Uterus (tissue), 4 donors: ENCODE measurements at places on chromosomes 7 and 10. TPM values are rescaled to one million over a fixed set of nuclear protein-coding genes. Genes with fewer than 3 reads are reported as not detected.
A peak's percentile ranks its signal among the peaks of the same experiment; 100 is the strongest.

GRCh38 chr10:59625721-59626522 is 83.7 kb downstream of the SLC16A9 start:
- peak; percentile 61 for DNase-seq

DNA sequence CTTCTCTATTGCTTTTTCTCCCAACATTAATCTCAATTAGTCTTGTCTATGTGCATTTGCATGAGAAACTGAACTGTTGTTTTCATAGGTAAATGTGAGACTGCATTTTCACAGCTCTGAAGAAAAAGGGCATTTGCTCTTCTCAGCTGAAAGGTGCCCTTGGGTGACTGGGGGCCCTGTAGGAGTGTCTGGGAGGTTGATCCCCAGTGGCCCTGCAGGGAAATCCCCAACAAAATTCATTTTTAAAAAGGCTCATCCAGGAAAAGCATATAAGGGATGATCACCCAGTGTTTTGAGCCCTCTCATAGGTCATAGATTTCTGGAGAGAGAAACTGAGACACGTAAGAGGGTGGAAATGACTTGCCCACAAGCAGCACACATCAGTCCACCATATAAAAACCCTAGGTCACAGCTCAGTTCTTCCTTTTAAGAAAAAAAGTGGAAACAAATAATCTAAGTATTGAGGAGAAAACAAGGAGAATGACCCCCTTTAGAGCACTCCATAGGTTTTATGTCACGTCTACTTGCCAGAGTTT is 190.3 kb upstream of the AHR start:
- DNase-seq: no peak

GRCh38 chr10:1266033-1266802 is 210.0 kb downstream of the WDR37 start:
- DNase-seq: no peak

DNA sequence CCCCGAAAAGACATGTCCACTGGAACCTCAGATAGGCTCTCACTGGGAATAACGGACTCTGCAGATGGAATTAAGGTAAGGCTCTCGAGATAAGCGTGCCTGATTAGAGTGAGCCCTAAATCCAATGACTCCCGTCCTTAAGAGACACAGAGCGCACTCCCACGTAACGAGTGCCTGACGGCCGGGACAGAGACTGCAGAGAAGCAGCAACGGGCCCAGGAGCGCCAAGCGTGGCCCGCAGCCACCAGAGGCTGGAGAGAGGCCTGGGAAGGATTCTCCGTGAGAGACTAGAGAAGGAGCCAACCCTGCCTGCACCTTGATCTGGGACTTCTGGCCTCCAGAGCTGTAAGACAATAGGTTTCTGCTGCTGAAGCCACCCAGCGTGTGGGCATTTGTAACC is 20.0 kb upstream of the TNRC18 start:
- DNase-seq: no peak

GRCh38 chr7:43377196-43377960 is 205.5 kb upstream of the STK17A start:
- no peak for DNase-seq

- no peak for DNase-seq
Measured at GRCh38 chr7:151642746-151643145, 123.1 kb upstream of the RHEB start.

GRCh38 chr10:115882021-115882420 is 391.0 kb downstream of the GFRA1 start:
- no peak for DNase-seq

DNA sequence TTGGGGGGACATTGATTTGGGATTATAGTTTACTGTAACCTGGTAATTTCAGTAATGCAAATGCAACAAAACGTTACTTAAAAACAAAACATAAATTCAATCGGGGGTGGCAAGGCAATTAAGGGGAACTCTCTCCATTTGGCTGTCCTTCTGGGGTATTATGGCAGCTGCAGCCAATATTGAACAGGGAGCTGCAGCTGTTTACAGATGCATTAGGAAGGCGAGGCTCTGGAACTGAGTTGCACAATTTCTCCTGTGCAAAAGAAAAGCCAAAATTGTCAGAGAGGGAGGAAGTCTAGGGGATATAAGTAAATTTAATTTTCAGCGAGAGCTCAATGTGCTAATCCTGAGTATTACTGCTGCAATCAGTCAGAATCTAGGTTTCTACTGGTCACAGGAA is 36.1 kb downstream of the NEUROD6 start:
- no peak for DNase-seq

DNA sequence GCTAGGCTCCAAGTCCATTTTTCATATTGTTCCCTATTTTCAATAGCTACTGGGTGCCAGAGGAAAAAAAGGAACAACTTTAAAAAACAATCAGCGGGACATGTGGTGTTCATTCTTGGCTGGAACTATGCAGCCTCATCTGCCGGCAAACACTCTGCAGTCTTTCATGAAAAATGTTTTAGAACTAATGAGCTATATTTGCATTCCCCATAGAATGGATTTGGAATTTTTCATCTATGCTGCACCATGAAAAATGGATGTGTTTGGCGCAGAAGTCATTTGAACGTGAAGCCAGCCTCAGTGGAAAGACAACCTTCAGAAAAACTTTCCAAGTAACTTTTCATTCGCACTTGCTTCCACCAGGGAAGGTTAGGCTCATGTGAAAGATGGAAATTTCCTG is 270.5 kb downstream of the SKAP2 start:
- no peak for DNase-seq

DNA sequence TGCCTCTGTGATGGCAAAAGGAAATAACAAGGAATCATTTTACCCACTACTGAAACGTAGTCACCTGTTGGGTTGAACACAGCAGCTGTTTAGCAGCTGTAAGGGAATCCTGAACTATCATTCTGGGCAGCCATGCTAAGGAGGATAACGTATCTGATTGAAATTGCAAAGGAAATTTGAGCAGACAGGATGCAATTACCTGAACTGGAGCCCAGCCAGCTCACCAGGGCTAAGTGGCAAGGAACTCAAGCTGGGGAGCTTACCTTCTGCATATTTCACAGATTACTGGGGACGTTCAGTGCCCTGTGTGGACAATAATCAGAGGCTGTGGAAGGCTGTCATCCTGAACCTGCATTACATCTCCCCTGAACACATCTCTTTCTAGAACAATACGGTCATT is 650.5 kb downstream of the SORCS3 start:
- no peak for DNase-seq

DNA sequence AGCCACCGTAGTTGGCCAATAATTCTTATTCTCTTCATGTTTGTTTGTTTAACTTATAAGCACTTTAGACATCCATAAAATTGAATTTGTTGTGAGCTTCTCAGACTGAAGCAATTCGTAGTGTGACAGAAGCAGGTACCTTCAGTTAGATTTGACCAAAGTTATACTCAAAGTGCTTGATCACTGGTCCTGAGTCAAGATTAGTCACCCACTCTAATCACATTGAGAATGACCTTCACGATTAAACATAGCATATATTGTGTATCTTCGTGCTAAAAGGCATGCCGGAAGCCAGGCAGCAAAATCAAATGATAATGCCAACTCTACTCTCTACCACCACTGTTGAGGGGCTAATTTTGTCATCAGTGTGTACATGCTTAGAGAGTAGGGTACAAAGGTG is 763.7 kb upstream of the MBL2 start:
- DNase-seq: no peak

GRCh38 chr10:26326851-26327250 is 110.3 kb downstream of the GAD2 start:
- no peak for DNase-seq

DNA sequence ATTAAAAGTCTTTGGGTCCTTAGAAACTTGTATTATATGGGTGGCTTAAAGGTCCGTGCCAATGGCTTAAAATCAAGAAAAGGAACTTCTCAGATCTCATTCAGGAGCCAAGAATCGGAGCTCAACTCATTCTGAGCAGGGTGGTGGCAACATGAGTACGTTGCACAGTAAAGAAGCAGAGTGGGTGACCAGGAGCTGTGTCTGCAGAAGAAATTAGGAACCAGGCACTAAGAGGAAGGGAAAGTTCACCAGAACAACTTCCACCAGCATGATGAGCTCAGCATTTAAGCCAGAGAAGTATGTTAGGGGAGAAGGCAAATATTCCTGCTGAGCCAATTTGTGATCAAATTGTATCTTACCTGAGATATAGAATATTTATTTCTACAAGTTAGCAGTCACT is 236.0 kb upstream of the NRP1 start:
- no peak for DNase-seq

- no peak for DNase-seq
Measured at GRCh38 chr7:138030679-138031351, 28.9 kb upstream of the CREB3L2 start.

GRCh38 chr10:90096196-90096595 is 394.8 kb downstream of the KIF20B start:
- no peak for DNase-seq

DNA sequence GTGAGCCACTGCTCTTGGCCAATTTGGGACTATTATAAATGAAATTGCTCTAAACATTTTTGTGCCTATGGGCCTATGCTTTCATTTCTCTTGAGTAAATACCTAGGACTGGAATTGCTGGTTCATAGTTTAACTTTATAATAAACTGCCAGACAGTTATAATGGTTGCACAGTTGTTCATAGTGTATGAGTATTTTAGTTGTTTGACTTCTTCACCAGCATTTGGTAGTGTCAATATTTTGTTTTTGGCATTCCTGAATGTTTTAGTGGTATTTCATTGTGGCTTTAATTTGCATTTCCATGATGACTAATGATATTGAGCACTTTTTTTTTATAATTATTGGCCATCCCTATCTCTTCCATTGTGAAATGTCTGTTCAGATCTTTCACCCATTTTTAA is 29.5 kb downstream of the PLEKHA8 start:
- no peak for DNase-seq

DNA sequence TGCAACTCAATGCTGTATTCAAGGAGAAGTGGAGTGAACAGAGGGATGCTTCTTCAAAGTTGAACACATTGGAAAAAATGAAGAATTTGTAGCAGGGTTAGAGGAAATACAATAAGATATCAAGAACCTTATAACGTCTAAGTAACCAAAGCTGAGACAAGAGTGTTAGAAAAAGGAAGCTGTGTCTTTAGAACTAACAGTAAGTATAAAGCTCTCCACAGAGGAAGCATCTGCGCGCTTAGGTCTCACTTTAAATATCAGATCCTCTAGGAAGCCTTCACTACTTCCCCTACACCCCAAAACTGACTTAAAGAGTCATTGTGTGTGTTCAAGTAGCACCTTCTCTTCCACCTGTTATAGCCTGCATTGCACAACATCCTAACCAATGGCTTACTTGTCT is 43.0 kb downstream of the CH25H start:
- DNase-seq: no peak

GRCh38 chr7:36615852-36616540 is 108.3 kb downstream of the AOAH start:
- no peak for DNase-seq

GRCh38 chr10:114538181-114538906 is 119.7 kb downstream of the ABLIM1 start:
- DNase-seq: no peak

DNA sequence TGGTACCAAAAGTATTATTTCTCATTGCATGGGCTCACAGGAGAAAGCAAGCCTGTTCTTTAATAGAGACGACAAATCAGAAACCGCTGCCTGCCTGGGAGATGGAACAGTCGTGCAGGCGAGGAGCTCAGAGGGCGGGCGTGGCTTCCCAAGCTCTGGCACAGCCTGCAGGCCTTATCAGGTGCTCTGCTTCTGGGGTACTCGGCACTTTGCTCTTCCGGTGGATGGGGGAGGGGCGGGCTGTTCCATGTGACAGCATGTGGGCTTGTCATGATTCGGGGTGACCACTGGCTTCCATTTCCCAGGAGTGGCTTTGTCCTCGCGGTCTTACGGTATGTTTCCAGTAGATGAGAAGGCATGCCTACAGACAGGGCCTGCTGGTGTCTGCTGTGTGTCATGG is 228.6 kb downstream of the MGMT start:
- no peak for DNase-seq

- DNase-seq: no peak
Measured at GRCh38 chr7:42198974-42199668, 37.9 kb downstream of the GLI3 start.

- DNase-seq: peak; percentile 15
Measured at GRCh38 chr10:110841767-110842267, 29.9 kb upstream of the PDCD4 start.

DNA sequence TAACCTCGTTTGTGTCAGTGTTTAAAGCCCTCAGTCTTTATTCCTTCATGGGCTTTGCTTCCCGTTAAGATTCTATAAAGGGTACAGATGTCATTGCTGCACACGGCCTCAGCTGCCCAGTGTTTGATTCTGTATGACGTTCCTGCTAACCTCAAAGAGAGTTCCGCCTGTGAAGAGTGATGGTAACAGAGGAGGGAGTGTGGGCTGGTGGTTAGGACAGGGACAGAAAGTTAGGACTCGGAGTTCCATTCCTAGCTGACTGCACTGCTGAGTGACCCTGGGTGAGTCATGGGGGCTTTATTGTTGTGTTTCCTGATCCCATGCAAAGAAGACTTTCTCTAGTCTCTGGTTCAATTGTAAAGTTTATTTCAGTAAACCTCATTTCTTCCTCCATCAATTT is 227.1 kb downstream of the DYNC1I1 start:
- DNase-seq: no peak

DNA sequence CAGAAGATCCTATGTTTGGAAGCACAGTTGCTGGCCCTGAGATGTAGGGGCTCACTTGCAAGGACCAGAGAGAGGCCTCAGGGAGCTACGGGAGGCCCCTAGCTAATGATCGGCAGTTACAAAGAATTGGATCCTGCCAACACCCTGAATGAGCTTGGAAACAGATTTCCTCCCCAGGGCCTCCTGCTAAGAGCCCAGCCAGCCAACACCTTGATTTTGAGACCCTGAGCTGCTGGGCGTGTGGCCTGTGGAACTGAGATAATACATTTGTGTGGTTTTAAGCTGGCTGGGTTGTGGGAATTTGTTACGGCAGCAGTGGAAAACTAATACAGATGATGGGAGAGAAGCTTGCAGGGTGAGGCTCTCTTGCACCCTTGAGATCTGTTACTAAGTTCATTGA is 3.9 kb downstream of the DOCK1 start:
- DNase-seq: no peak

DNA sequence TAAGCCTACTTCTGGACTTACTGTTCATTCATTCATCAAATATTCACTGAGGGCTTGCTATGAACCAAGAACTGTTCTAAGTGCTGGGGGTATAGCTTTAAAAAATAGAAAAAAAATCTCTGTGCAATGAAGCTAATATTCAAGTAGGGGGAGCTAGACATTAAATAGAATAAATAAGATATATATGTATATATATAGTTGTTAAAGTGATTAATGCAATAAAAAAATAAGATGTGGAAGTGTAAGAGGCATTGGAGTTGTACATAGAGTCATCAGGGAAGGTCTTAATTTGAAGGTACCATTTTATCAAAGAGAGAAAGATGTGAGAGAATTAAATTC is 181.2 kb upstream of the AGR3 start:
- no peak for DNase-seq

GRCh38 chr7:13745530-13745929 is 243.9 kb downstream of the ETV1 start:
- no peak for DNase-seq

- DNase-seq: no peak
Measured at GRCh38 chr7:158809596-158809995, 19.7 kb downstream of the ESYT2 start.

FAM131B gene
- 7.4 TPM for total RNA-seq

SPDYE1 gene
- total RNA-seq: not detected

NOS3 gene
- 6.6 TPM for total RNA-seq

FFAR4 gene
- total RNA-seq: not detected

CTTNBP2 gene
- 16.4 TPM for total RNA-seq

TES gene
- total RNA-seq: 173 TPM

LIPM gene
- total RNA-seq: not detected

ANKRD1 gene
- total RNA-seq: not detected

MMD2 gene
- not detected for total RNA-seq

PRTFDC1 gene
- 9.4 TPM for total RNA-seq

OPALIN gene
- not detected for total RNA-seq

TMEM130 gene
- total RNA-seq: not detected

CAMK1D gene
- total RNA-seq: 48.4 TPM

STX1A gene
- total RNA-seq: 13.2 TPM

GIMAP7 gene
- 30.7 TPM for total RNA-seq
